SJCRH30 (cell line): ENCODE measurements at places on chromosomes 4 and X.

- no peak for DNase-seq
Measured at GRCh38 chr4:82851885-82852750, 38.8 kb downstream of the SEC31A start.

- no peak for DNase-seq
Measured at GRCh38 chrX:70613295-70613694, 168.7 kb downstream of the DLG3 start.

DNA sequence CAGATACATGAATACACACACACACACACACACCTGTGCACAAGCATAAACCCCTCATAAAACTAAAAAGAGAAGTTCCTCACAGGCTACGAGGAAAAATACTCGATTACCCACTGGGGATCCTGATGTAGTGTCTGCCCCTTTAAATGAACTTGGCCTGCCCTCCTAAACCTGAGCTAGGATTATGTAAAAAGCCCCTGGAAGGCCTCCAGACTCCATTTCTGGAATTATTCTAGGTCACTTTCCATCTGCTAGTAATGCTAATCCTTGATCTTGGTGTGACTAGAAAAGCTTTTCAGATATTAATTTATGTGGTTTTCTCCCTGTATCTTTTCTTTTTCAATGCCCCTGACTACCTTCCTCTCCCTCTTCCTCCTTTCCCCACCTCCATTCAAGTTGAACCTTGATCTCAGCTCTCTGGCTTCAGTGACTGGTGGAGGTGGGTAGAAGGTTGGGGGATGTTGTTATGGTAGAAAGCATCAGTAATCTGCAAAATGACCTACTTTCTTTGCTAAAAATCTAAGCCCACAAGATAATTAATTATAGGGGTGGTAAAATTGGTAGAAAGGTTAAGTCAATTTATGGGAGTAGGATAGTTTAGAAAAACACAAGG, 25.5 kb upstream of the ZNF330 start:
- DNase-seq, result no peak

GRCh38 chr4:91298824-91299223, 1004.9 kb upstream of the GRID2 start:
- DNase-seq, result peak; percentile 8

DNA sequence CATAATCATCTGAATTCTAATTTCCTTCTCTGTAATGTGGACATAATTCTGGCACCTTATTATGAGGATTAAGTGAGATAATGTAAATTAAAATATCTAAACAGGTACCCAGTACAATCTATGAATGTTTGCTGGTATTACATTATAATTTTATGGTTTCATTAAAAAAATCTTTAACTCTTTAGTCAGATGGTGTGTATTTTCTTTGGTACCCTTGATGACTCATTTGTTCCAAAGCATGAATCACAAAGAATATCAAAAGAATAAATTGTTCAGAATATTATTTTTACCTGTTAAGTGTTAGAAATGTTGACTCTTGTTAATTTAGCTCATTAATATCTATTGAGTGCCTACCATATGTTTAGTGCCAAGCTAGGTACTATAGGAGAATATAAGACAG, 74.3 kb downstream of the SNX25 start:
- no peak for DNase-seq

DNA sequence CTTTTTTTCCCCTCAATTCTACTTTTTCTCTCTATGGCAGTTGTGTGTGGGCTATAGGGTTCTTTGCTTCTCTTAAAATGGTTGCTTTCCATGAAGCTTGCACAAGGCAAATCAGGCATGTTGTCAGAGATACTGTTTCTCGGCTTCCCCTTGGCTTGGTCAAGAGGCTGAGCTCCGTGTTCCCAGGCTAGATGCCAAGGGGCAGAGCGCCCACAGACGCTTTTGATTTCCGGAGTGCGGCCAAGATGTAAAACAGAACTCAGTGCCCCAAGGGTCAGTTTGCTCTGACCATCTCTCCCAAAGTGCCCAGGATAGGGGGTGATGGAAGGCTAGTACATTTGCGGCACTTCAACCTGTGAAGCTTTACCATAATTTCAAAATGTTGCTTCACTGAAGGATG, 64.2 kb upstream of the DIPK2B start:
- no peak for DNase-seq
